ENCODE measurements at places on chromosomes 2 and 18. TPM values are rescaled to one million over a fixed set of nuclear protein-coding genes. Genes with fewer than 3 reads are reported as not detected.
A peak's percentile ranks its signal among the peaks of the same experiment; 100 is the strongest.

- no peak overlapping the region for H3K27ac ChIP-seq
- DNase-seq = no peak
- H3K4me1 ChIP-seq = peaks cover 6% of the 10 kb centered on the region
- peaks cover 13% of the 10 kb centered on the region for H3K27me3 ChIP-seq
Measured at GRCh38 chr2:134657650-134658250, 61.0 kb downstream of the TMEM163 start.

DNA sequence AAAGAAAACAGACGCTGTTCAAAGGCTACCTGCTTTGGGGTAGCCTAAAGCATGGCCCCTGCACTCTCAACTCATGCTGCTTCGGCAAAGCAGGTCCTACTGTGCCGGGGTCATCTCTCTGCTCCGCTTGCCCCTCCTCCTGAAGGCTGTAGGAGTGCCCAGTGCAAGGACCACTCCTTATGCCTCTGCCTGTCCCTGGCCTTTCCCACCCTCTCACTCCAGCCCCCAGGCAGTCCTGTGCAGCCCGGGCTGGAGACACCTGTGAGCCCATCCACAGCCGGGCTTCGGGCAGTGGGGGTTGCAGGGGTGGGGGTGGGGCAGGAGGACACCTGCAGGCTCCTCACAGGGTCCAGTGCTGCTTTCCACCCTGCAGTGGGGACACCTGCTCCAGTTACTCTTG, 69.1 kb downstream of the ACKR3 start:
- H3K27ac ChIP-seq = no peak overlapping the region
- H3K4me3 ChIP-seq = no peak overlapping the region
- peaks cover 12% of the 10 kb centered on the region for H3K27me3 ChIP-seq
- no peaks in the 10 kb centered on the region for H3K4me1 ChIP-seq

- H3K4me1 ChIP-seq = peaks cover 29% of the 10 kb centered on the region
- peaks cover 15% of the 10 kb centered on the region for H3K36me3 ChIP-seq
- peak; percentile 45 for DNase-seq
- peak overlapping the region; percentile 69 for H3K27ac ChIP-seq
- H3K27me3 ChIP-seq = no peaks in the 10 kb centered on the region
Measured at GRCh38 chr2:112582314-112582746, 2.1 kb upstream of the CHCHD5 start.

Gene LINC00305
- not detected for total RNA-seq

DNA sequence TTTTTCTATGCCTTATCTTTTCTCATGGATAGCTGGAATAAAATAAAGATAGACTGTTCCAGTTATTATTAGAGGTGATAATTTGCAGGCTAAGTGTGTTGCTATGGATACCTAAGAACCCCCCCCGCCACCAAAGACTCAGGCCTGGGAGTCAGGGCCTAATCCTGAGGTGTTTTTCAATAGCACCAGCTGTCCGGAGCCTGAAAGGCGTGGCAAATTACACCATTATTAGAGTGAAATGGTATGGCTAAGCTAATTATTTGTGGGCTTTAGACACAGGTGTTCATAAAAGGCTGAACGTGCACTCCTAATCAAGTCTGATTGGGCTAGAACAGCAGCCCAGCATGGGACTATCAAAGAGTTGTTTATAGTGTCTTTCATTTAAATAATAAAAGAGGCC, 293.2 kb upstream of the DCC start:
- H3K4me3 ChIP-seq = no peak overlapping the region
- H3K36me3 ChIP-seq = no peaks in the 10 kb centered on the region
- no peaks in the 10 kb centered on the region for H3K4me1 ChIP-seq
- no peaks in the 10 kb centered on the region for H3K27me3 ChIP-seq
- DNase-seq = no peak
- no peak overlapping the region for H3K27ac ChIP-seq

- H3K4me1 ChIP-seq = peaks cover 17% of the 10 kb centered on the region
- H3K27me3 ChIP-seq = peaks cover 34% of the 10 kb centered on the region
- H3K4me3 ChIP-seq = peak overlapping the region; percentile 60
- peak overlapping the region; percentile 14 for H3K27ac ChIP-seq
- no peak for DNase-seq
Measured at GRCh38 chr18:76657911-76658470, 162.9 kb upstream of the ZNF516 start.

DNA sequence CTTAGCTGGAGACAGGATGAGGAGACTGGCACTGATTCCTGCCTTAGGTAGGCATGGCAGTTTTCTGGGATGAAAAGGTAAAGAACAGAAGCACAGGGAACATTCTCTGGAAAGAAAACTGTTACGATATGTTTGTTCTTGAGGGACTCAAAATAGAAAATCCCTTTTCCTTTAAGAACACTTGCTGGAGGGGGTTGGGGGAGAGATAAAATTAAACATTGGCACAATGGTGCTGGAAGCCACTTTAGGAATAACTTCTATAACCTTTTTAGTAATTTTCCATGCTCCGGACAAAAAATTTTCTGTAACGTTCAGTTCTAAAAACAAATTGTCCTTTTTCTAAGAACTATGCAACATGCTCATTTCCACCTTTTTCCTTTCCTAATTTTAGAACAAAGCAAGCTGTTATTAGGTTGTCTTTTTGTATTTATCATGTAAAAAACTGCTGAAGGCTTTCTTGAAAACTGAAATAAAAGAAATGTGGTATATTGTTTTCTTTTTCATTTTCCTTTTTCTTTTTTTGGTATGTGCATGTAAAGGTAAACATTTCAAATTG, 343.8 kb downstream of the EPHA4 start:
- no peak for DNase-seq
- no peak overlapping the region for H3K4me3 ChIP-seq
- no peaks in the 10 kb centered on the region for H3K4me1 ChIP-seq
- no peak overlapping the region for H3K27ac ChIP-seq

DNA sequence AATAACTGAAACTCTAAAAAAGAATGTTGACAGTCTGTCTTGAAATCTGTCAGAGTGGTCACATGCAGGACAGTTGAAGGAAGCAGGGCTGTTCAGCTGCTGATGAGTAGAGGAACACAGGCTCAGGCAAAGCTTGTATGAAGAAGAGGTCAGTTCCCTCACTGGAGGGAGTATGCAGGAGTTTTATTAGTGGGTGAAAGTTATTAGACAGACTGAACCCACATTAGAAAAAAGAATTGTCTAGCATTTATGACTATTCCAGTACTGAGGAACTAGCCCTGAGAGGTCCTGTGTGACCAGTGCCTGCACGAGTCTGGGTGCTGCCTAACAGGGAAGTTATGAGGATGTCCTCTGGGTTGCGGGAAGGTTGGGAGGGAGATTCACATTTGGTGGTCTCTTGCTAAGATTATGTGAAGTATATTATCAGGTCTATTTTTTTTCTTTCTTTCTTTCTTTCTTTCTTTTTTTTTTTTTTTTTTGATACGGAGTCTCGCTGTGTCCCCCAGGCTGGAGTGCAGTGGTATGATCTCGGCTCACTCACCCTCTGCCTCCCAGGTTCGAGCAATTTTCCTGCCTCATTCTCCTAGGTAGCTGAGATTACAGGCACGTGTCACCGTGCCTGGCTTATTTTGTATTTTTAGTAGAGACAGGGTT, 9.6 kb downstream of the TET3 start:
- no peaks in the 10 kb centered on the region for H3K27me3 ChIP-seq
- H3K36me3 ChIP-seq = peaks cover 36% of the 10 kb centered on the region

- no peak for DNase-seq
- peaks cover 10% of the 10 kb centered on the region for H3K27me3 ChIP-seq
- peaks cover 1% of the 10 kb centered on the region for H3K36me3 ChIP-seq
- H3K4me3 ChIP-seq = no peak overlapping the region
- H3K27ac ChIP-seq = no peak overlapping the region
Measured at GRCh38 chr2:237053066-237053465, 32.6 kb upstream of the COPS8 start.

Data from activated naive CD8-positive, alpha-beta T cell treated with anti-CD3 and anti-CD28 coated beads, Interleukin-2, amount 10 ng/mL, durations not matched to agents 7 days and 5 days (primary cell).